ENCODE measurements at places on chromosomes 7 and 10.

- no peak for DNase-seq
These were observed 25.5 kb upstream of the TRIL start for GRCh38 chr7:28983396-28984190.

DNA sequence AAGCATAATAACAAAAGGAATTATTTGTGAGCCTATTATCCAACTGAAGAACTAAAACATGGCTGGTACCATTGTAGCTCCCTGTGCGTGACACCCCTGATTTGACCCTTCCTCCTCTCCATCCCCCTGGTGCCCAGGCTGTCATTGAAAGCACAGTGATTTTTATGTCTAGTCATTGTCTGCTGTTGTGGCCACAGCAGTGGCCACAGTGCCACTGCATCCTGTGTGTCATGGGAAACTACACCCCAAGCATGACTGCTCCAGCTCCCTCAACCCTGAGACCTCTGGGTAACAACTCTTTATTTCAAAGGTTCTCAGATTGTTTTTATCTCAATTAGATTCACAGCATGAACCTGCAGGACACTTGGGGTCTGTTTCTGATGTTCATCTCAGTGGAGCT lies 52.0 kb downstream of the ERLIN1 start:
- DNase-seq = no peak

GRCh38 chr7:100599911-100600729 lies 2.0 kb upstream of the PCOLCE start:
- no peak for DNase-seq

GRCh38 chr10:117651121-117651520 lies 108.6 kb downstream of the EMX2 start:
- no peak for DNase-seq

- DNase-seq = no peak
These were observed 43.8 kb downstream of the CYTH3 start for GRCh38 chr7:6228361-6229229.

GRCh38 chr7:20438694-20439376 lies 108.1 kb downstream of the ITGB8 start:
- DNase-seq = no peak

GRCh38 chr10:110634527-110635209 lies 9.5 kb upstream of the RBM20 start:
- no peak for DNase-seq

DNA sequence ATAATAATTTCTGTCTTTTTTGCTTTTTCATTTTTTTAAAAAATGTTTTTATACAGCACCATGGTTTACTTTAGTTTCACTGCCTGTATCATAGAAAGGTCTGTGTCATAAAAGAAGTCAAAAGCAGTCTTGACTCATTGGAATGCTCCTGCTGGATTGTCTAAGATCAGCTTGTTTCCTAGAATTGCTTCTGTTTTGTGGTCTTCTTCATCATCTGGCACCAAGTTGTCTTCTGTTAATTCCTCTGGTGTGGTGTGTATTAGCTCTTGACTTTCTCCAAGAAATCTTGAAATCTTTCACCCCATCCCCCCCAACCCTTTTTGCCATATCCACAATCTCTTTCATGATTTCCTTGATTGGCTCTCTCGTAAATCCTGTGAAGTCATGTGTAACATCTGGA lies 250.3 kb upstream of the CXCL12 start:
- DNase-seq = no peak

DNA sequence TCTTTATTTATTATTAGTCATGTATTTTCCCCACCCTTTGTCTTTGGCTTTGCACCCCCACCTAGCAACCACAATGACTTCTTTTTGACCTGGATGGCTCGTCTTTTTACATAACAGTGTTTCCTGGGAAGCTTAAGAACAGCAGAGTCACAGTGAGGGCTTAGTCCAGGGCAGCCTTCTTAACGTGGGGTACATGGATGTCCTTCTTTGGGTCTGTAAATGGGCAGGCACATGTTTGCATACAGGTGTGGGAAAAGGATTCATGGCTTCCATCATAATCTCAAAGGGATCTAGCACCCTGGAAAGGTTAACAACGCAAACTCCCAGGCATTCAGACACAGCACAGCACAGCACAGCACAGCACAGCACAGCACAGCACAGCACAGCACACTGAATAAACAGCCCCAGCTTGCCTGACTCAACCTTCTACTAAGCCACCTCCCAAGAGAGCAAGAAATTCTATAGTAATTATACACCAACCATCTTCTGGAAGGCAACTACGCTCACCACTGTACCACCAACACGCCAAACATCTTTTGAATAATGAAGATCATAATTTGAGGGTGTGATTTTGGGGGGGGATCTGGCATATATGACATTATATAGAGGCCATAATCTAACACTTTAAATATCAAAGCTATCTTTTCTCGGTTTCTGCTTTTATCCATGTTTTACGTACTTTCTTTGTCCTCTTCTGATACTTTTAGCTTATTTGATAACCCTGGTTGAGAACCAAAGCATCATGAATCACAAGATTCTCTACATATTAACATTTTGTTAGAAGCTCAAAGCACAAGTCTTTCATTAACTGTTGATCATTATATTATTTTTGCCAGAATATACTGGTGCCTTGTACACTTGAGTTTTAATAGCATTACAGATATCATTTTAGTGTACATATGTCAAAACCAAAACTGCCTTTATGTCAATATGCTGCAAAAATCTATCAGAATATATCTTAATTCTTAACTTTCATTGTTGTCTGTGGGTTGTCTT lies 177.2 kb upstream of the KLF14 start:
- no peak for DNase-seq

DNA sequence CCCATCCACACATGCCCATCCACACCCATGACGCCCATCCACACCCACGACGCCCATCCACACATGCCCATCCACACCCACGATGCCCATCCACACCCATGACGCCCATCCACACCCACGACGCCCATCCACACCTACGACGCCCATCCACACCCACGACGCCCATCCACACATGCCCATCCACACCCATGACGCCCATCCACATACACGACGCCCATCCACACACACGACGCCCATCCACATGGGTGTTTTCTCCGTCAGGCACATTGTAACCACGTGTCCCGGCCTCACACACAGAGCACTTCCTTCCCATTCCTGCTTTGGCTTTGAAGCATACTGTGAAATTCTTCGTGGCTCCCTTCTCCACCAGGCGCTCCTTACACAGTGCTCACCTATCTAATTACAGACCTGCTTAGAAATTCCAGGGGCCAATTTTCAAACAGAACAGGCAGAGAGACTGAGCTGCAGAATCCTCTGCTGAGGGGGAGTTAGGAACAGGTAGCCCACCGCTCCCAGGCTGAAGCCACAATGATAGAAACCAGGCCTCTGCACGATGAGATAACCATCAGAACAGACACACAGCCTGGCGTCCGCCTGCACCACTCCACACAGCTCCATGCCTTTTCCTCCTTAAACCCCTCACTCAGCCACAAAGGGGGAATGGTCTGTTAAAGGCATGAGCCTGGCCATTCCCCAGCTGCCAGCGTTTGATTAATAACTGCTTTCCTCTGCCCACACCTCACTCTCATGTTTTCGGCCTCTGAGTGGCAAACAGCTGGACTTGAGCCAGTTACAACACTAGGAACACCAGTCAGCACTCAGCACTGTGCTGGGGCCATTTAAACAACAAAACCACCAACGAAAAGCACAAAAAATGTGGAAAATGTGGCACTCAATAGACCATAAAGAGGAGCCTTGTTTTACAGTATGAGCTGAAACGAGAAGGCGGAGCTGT lies 501.6 kb downstream of the PTPRN2 start:
- DNase-seq = no peak

GRCh38 chr7:66634816-66635215 lies 6.1 kb downstream of the KCTD7 start:
- DNase-seq = no peak

DNA sequence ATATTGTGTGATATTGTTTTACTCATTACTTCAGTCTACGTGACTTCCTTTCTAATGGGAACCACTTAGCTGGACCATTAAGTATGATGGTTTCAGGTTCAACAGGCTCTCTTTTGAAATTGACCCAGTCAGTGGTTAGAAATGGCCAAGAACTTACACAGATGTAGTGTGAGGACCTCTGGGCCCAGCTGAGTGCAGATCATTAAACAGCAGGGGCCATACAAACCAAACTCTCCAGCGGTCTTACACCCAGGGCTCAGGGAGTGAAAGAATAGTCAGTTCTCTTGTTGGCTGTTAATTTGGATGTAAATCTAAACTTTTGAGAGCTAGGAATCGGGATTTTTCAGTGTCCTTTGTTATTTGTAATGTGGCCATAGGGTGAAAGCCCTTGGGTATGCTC lies 107.3 kb downstream of the CELF2 start:
- no peak for DNase-seq

- DNase-seq = no peak
These were observed 30.1 kb upstream of the PRTFDC1 start for GRCh38 chr10:24982319-24983112.

DNA sequence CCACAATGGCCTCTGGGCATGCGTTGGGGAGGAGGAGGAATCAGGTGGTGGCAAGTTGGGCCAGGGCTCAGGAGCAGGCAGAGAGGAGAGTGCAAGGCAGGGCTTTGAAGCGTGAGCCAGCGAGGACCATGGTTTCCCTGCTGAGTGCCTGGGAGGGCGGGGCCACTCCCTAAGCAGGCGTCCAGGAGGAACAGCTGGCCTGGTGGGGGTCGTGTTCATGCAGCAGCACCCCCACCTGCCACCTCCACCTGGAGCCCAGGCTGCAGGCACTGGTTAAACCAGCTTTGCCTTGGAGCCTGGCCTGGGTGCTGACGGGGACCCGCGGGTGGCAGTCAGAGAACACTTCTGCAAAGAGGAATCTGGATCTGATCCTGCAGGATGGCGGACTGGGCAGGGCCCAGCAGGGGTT lies 24.2 kb upstream of the AQP1 start:
- DNase-seq = no peak

DNA sequence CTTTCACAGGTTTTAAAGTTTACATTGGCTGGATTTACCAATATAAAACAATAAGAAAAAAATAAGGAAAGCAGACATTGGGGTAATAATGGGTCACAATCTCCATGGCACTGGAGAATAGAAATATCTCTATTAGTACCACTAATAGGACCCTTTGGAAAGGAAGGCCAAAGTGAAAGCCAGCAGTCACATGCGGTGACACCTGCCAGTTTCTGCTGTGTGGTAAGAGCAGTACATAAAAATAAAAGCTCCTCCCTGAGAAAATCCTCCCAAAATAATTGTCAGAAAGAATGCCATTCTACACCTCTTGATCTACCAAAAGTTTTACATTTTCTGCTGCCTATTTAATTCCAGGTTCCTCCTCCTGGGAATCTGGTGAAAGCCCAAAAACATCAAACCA lies 30.4 kb upstream of the SLC13A1 start:
- DNase-seq = no peak

GRCh38 chr7:70410134-70410750 lies 721.7 kb upstream of the GALNT17 start:
- no peak for DNase-seq

- no peak for DNase-seq
These were observed 115.6 kb downstream of the REEP3 start for GRCh38 chr10:63636812-63637211.

- DNase-seq = no peak
These were observed 97.3 kb downstream of the PDGFA start for GRCh38 chr7:422191-422885.

DNA sequence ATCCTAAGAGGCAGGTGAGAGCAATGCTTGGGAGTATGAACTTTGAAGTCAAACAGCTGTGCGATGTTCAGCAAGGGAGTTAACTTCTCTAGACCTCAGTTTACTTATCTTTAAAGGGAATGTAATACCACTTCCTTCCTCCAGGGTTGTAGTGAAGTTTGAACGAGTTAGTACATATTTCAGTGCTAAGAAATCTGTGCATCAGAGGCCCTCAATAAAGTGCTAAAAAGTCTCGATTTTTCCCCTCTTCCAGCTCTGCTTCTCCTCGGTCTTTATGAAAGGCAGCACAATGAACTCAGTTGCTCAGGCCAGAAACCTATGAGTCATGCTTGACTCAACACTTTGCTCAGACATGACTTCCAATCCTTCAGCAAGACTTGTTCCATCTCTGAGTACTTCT lies 418.9 kb downstream of the MDFIC start:
- no peak for DNase-seq

GRCh38 chr7:64625114-64626082 lies 40.5 kb upstream of the ZNF107 start:
- no peak for DNase-seq

GRCh38 chr7:139772873-139773272 lies 4.9 kb downstream of the HIPK2 start:
- no peak for DNase-seq

DNA sequence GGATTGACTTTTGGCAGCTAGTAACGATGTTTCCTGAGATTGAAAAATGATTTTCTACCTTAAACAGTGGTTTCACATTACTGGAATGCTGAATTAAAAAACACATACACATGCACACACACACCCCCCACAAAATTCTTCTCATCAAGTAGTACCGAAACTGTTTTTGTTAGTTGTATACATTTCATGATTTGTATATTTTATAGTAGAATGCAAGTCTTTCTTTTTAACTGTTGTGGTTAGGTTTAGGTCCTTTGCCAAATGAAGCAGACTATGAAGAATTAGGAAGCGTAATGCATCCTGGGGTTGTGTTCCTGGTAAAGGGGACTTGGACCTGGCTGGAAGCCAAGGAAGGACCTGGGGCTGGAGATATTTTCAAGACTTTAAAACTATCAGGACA lies 505.8 kb downstream of the SUGCT start:
- DNase-seq = no peak

DNA sequence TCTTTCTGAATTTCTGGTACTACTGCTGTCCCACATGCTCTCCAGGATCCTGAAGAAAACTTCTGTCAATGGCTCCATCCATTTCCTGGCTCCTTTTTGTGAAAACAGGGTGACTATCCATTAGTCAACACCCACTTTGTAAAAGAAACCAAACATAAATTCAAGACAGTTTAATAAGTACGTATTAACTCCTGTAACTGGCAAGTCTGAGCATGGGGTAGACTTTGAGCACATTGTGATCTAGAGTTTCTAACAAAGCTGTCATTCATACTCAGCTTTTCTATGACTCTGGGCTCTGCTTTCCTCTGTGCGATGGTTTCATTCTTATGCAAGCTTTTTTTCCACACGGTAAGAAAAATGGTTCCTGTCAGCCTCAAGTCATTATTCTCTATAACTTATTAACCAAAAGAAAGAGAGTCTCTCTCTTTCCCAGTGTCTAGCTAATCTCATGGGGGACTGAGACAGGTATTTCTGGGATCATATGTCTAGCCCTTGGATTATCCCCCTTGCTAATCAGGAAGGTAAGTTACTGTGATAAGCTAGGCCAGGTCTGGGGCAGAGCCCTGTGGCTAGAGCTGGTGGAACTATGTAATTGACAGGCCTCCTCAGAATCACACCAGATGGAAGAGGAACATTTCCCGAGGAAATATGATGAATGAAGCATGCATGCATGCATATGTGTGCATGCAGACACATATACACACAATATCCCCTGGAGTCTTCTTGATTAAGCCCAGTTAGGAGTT lies 98.5 kb downstream of the GNAI1 start:
- no peak for DNase-seq

- no peak for DNase-seq
These were observed 91.7 kb downstream of the CFAP58 start for GRCh38 chr10:104445359-104445758.

DNA sequence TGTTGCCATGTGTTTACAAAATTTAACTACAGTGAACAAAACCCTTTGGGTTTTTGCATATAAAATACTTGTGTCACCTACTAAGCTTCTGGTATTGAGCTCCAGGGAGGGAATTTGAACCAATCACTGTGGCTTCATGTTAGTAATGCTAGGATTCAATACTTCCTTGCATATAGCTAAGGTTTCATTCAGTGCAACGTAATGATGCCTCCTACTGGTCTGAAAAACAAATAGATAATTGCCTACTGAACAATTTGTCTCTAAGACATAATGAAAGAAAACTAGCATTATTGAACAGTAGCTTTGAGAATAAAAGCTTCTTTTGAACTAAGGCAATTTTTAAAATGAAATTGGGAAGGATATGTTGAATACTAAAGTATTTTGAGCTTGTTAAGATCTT lies 244.4 kb downstream of the ZWINT start:
- DNase-seq = no peak

Data from stimulated activated CD8-positive, alpha-beta memory T cell treated with anti-CD3 and anti-CD28 coated beads, Interleukin-7, amount 100 ng/mL, for 24 hours (primary cell).